T1000 (cell line): ENCODE measurements at places on chromosomes 1 and 21.
A peak's percentile ranks its signal among the peaks of the same experiment; 100 is the strongest.

- DNase-seq, result peak; percentile 33
These were observed 212.2 kb downstream of the LYPLAL1 start for GRCh38 chr1:219385787-219386427.

GRCh38 chr1:199163670-199164069 lies 524.8 kb downstream of the PTPRC start:
- no peak for DNase-seq

- DNase-seq, result no peak
These were observed 137.9 kb downstream of the DENND1B start for GRCh38 chr1:197637406-197637805.

- no peak for DNase-seq
These were observed 32.6 kb downstream of the RNF11 start for GRCh38 chr1:51268634-51269033.
